ENCODE measurements at places on chromosomes 13 and 19.

DNA sequence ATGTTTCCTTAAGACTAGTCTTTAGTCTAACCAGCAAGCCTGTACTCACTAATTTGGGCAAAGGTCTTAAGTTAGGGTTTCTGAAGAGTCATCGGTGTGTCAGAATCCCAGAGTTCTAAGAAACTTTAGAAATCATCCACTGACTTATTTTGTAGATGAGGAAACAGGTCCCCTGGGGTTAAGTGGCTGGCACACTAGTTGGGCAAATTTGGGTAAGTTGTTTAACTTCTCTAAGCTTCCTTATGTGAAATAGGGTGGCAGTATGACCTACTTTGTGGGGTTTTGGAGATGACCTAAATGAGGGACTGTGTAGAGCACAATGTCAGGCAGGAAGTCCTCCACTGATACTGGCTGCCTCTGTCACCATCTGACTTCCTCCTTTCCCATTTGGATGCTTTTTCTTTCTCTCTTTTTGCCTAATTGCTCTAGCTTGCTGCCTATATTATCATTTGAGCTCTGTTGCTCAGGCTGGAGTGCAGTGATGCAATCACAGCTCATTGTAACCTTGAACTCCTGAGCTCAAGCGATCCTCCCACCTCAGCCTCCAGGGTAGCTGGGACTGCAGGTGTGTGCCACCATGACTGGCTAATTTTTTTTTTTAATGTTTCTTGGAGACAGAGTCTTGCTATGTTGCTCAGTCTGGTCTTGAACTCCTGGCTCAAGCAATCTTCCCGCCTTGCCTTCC lies 2.3 kb downstream of the ADGRE3 start:
- no peak for DNase-seq

GRCh38 chr19:16023146-16023915 lies 53.0 kb upstream of the TPM4 start:
- DNase-seq: no peak

DNA sequence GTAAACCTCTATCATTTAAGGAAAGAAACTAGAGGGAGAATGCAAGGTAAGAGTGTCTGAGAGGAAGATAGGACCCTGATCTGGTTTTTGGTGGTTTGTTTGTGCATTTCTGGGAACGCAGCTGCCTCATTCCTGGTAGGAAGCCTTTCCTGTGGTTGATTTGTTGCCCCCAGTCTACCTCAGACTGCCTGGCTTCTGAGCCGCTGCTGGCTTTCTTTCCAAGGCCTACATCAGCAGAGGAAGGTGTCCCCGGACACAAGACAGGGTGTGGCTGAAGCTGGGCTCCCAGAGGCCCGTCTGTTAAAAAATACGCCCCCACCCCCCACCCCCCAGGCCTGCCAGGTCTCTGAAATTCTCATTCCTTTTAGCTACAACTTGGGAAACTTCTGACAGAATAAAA lies 42.6 kb downstream of the C13orf42 start:
- DNase-seq: no peak

GRCh38 chr13:23866420-23867026 lies 22.7 kb downstream of the MIPEP start:
- no peak for DNase-seq

DNA sequence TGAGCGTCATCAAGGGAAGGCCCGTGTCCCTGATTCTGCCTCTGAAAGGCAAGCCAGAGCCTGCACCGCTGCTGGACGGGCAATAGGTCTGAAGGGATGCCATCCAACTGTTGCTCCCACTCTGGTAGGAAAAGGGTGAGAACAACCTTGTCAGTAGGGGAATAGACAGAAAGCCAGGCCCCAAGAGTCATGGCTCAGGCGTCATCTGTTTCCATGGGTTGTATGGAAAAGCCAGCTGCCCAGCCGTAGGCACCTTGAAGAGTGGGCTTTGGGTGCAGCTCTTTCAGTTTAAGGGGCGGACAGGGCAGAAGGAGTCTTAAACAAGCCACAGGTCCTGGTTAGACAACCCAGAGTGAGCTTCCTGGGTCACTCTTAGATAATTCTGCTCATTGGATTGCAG lies 66.5 kb downstream of the RNF6 start:
- DNase-seq: no peak

GRCh38 chr13:62997696-62998095 lies 1582.0 kb upstream of the PCDH20 start:
- no peak for DNase-seq

DNA sequence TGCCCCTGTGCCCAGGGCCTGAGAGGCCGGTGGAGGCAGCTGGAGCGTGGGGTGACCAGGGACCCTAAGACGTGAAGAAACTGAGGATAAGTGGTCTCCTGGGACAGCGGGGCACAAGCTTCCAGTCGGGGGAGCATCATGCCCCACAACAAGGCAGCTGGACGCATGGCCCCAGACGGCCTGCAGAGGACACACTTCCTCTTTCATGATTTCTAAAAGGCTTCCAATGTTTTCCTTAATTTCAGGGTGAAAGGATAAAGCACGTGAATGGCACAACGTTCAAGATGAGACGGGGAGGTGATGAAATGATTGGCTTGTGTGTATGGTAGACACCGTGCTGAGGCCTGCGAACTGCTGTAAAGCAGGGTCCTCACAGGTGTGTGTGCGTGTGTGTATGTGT lies 20.2 kb upstream of the MYDGF start:
- no peak for DNase-seq

- no peak for DNase-seq
Measured at GRCh38 chr19:35514282-35514809, 897 bp upstream of the DMKN start.

GRCh38 chr13:37914781-37915391 lies 45.3 kb upstream of the TRPC4 start:
- DNase-seq: no peak

DNA sequence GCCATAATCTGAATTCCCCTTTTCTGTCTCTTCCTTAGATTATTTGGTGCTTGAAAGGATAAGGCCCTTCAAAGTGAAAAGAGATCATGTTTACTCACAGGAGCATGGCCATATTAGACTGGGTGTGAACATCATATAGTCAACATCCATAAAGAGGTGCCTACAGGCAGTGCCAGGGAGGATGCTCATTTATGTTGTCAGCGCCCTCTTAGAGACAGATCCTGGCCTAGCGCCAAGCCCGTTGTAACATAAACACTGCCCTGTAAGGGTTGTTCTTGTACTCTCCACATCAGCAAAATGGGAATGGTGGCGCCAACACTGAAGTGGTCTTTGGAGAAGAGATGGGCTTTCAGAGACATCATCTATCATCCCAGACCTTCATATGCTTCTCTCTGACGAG lies 16.1 kb downstream of the PCDH8 start:
- no peak for DNase-seq

DNA sequence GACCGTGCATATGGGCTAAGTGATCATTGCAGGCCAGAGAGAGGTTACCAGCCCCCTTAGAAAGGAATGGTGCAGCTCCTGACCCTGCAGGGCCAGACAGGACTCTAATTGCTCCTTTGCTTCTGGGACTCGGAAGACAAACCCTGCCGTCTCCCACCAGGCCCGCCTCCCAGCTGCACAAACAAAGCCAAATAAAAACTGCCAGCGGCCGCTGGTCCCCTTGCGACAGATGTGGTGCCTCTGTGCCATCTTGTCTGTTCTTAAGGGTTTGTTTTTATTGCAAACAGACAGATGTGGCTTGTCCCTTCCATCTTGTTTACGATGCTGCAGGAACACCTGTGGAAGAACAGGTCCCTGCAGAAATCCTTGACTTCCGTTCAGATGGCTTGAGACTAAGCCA lies 434.4 kb upstream of the TSHZ3 start:
- no peak for DNase-seq

- no peak for DNase-seq
Measured at GRCh38 chr19:23698711-23699520, 11.9 kb upstream of the ZNF675 start.

DNA sequence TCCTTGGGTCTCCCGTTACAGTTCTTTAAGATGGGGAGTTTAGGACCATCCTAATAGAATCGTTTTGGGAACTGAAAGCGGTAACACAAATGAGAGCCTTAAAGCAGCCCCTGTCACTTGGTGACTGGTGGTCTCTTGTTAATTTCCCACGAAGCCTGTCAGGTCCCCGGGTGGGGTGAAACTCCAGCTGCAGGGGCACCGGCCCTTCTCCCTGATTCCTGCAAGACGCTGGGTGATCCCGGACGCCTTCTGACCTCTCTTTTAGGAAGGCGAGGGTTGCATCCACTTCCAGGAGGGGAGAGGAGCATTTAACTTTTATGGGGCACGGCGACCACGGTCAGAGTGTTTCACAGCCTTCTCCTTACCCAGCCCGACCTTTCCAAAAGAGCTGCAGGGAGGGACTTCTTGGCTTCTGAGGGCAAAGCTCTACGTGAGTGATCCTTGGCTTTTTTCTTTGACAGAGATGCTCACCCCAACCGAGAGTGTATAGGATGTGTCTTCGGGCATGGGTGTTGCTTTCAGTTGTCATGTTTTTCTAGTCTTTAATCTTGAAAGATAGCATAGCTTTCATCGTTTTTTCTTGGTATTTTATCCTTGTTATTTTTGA lies 688 bp downstream of the ZNF225 start:
- no peak for DNase-seq

DNA sequence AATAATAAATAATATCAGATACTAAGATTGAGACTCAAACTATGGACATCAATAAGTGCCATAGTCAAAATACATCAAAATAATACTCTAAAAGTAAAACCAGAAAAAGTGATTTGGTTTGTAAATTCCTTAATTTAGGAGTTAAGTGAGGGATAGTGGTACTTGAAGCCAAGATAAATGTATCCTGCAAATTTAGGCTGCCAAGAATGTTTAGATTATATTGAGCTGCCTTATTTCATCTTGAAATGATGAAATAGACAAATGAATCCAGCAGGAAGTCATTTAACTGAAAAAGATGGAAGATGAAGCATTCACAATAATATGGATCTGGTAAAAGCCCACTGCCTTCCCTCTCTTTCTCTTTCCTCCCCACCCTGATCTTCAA lies 112.3 kb downstream of the LRCH1 start:
- no peak for DNase-seq

All from activated naive CD4-positive, alpha-beta T cell treated with anti-CD3 and anti-CD28 coated beads, Interleukin-2, amount 50 U/mL, for 16 hours (primary cell).